Activated naive CD8-positive, alpha-beta T cell treated with anti-CD3 and anti-CD28 coated beads for 36 hours (primary cell): ENCODE measurements at places on chromosomes 5 and 9. TPM values are rescaled to one million over a fixed set of nuclear protein-coding genes. Genes with fewer than 3 reads are reported as not detected.

GRCh38 chr9:76486151-76486550, 27.2 kb downstream of the GCNT1 start:
- no peak for DNase-seq

DNA sequence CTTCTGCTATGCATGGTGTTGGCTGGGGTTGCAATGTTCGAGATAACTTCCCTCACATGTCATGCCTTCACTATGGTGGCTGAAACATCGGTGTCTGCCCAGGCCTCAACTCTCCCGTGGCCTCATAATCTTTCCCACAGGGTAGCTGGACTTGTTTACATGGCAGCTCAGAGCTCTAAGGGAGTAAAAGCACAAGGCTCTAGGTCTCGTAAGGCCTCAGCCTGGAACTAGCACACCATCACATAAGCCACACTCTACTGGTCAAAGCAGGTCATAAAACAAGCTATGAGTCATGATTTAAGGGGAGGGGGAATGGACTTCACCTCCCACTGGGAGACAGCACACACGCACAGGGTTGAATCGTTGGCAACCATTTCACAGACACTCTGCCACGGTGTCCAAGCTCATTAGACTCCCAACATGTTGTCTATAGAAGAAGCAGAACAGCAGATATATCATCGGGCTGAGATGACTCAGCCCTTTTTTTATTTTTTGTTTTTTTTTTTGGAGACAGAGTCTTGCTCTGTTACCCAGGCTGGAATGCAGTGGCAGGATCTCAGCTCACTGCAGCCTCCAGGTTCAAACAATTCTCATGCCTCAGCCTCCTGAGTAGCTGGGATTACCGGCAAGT, 66.8 kb upstream of the IL17B start:
- no peak for DNase-seq

GRCh38 chr9:3949744-3950143, 350.1 kb downstream of the GLIS3 start:
- DNase-seq: no peak

EFCAB9 gene
- not detected for total RNA-seq

SSBP2 gene
- total RNA-seq: 8.9 TPM

- DNase-seq: no peak
Observed at GRCh38 chr9:132996526-132996925, 18.0 kb downstream of the GFI1B start.

GRCh38 chr9:16787724-16788123, 82.7 kb downstream of the BNC2 start:
- DNase-seq: no peak

DPYSL3 gene
- 0.28 TPM for total RNA-seq

DNA sequence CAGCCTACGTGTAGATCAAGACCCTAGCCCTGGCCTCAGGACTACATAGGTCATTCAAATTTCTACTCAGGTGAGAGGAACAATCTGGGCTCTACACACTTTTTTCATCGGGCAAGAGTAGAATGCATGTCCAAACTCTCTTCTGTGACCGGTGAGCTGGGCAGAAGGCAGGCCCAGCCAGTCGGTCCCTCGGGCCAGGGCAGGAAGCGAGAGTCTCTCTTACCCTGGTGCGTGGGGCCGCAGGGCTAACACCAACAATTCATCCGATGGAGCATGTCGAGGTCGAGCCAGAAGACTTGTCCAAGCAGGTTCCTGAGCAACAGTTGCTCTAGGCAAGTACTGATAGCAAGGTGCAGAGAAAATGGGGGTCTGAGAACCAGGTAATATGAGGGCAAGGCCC, 88.5 kb downstream of the KLHL3 start:
- no peak for DNase-seq

DNA sequence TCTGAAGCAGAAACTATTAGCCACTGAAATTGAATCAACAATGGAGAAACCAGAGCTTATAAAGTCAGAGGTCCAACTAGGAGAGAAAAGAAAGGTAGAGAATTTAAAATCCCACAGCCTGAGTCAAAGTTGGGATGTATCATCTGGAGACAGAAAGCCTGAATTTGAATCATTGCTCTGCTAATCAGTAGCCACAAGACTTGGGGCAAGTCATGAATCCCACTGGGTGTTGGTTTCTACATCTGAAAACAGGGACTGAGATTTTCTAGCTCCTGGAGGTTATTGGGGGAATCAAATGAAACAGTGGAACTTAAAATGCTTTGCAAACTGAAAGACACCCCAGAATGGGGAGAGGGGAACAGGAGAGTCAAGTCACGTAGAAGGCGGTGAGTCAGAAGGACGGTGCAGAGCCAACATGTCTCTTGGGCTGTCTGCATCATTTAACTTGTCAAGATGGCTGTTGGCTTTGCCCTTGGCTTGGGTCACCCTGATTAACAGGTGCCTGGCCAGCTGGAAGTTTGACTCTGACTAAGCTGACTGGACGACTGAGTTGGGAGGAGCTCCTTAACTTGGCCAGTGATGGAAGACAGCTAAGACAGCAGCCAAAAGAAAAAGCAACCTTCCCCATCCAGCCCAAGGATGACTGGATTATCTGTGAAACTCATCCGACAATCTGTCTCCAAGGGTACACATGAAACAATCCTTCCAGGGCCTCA, 60.6 kb upstream of the ADRA1B start:
- DNase-seq: no peak

PRRX2 gene
- 0.66 TPM for total RNA-seq

DNA sequence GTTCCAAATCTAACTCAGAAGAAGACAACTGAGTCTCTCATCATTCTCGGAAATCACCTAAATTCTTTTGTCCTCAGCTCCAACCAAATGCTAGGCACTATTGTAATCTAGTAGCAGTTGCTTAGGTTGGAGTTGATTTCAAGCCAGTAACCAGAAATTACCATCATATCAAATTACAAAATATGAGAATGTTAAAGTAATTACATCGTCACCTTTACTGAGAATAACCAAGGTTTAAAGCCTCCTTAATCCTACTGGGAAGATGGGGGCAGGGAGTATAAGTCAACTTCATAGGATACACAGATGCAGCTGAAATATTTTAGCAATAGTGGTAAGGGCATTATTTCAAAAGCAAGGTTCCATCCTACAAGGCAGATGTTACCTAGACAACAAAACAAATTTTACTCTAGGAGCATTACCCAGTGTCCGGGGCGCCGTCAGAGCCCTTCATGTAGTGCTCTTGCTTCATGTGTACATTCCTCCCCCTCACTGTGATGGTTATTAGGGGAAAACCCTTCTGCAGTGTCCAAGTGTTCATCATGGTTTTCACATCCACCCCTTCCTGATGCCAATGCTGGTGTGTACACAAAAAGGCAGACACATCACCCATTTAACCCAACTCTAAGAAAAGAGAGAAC, 19.5 kb downstream of the ERAP1 start:
- no peak for DNase-seq

DNA sequence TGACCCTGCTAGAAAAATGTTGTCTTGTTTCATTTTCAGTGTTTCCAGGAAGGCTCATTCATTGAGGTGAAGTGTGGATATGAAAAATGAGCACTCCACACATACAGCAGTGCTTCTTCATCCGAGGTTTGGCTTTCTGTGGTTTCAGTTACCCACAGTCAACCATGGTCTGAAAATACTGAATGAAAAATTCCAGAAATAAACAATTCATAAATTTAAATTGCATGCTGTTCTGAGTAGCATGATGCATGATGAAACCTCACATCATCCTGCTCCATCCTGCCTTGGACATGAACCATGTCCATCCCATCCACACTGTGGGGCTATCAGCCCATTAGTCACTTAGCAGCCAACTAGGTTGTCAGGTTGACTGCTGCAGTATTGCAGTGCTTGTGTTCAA, 10.4 kb upstream of the SLC45A2 start:
- DNase-seq: no peak
